ENCODE measurements at places on chromosomes 3 and 15.

- DNase-seq = no peak
Measured at GRCh38 chr3:119531151-119531550, 28.3 kb downstream of the CD80 start.

DNA sequence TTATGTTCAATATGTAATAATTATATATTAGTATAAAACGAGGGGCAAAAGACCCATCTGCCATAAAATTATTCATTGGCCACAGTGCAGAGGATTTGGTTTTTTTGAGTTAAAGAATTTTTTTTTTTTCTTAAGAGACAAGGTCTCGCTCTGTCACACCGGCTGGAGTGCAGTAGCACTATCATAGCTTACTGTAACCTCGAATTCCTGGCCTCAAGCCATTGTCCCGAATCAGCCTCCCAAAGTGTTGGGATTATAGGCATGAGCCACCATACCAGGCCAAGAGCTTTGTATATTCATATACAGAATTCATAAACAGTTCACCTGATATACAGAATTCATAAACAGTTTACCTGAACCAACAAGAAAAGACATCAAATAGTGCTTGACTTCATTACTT is 20.2 kb upstream of the LRRFIP2 start:
- no peak for DNase-seq

DNA sequence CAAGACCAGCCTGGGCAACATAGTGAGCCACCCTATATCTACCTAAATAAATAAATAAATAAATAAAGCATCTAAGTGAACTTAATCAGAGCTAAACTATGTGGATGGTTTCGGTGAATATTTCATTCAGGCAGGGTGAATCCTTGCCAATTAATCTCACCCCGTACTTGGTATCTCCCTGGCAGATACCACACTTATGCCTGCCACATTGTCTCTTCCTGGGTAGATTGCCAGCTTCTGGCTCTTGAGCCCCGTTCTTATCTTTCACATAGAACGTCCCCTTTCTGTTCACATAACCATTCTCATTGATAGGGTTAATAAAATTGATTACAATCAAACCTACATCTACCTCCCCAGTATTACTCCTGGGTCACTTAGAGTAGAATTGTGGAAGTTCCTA is 7.0 kb downstream of the SNAP23 start:
- DNase-seq = no peak

- no peak for DNase-seq
Measured at GRCh38 chr3:55717481-55717880, 230.4 kb upstream of the WNT5A start.

DNA sequence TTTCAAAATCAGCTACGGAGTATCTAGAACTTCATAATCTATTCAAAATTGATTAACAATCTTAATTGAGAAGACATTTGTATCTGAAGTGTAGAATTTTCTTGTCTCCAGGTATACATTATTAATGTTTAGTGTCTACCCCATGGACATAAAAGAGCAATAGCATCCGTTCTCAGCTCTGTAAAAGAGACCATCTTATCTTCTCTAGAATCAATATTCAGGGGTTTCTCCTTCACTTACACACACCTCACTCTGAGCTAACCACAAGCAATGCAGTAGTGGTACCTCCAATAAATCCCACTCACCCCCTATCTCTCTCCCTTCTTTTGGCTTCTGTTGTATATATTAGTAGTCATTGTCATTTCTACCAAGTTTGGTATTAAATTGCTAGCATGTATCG is 16.2 kb downstream of the MBNL1 start:
- DNase-seq = no peak

DNA sequence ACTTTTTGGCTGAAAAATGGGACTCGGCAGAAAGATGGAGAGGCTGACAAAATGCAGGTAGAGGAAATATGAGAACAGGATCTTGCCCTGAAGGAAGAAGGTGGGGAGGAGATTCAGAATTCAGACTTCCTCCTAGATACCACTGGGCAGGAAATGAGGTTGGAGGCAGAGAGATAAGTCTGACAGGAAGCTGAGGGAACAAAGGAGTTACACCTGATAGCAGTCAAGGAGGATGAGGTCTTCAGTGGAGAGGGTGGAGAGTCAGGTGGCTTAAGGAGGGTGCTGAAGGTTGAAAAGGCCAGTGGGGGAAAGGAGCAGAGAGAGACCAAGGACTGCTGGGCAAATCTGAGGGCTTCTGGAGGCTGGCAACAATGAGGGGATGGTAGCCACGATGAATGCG is 56.8 kb downstream of the CCR4 start:
- no peak for DNase-seq

DNA sequence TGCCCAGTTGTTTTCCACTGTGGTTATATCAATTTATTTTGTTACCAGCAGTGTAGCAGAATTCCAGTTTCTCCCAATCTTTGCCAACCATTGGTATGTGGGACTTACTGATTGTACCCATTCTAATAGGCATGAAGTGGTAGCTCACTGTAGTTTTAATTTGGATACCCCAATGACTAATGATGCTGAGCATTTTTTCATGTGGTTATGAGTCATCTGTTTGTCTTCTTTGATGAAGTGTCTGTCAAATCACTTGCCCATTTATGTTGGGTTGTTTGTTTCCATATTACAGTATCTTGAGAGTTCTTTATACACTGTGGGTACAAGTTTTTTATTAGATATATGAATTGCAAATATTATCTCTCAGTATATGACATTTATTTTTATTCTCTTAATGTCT is 644.3 kb downstream of the NR2F2 start:
- no peak for DNase-seq

DNA sequence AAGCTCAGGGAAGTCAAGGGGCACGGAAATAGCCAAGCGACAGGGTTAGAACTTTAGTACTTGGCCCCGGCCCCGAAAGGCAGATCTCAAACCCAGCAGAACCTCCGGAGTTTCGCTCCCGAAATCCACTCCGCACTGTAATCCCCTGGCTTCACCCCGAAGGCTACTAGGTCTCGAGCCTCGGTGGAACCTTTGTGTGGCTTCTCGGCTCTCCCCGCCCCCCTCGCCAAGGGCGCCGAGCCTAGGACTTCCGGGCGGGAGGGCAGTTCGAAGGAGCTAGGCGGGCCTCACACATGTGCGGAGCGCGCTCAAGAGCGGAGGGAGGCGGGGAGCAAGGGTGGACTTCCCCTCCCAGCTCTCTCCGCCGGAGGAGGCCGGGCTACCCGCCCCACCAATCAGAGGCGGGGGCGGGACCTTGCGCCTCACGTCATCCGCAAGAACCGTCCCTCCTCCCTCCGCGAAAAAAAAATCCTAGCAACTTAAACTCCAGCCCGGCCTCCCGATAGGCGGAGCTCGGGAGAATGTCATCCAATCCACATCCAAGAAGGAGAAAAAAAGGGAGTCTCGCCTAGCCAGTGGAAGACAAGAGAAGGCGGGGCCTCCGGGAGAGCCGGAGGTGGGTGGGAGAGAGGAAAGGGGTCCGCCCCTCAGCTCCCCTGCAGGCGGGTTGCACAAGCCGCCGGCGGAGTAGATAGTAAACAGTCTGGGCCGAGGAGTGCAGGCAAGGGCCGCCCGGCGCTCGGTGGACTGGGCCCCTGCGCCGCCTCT is 2.4 kb upstream of the SIN3A start:
- peak; percentile 98 for DNase-seq

- DNase-seq = no peak
Measured at GRCh38 chr3:47394881-47395280, 14.1 kb downstream of the PTPN23 start.

DNA sequence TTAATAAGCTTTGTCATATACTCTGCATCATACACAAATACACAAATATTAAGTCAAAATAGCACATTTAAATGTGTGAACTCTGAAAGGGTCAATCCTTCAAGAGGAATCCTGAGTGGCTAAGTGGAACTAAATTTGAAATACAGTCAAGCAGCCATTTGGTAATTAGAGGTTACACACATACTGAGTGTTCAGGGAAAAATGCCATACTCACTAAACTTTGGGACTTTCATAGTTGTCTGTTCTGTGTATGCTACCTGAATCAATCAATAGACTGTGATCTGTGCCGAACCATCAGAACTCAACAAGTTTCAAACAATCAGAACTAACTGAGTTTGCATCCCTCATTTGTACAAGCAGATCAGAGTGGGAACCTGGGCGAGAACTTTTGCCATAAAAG is 15.3 kb downstream of the ANKRD28 start:
- no peak for DNase-seq

GRCh38 chr3:78112291-78113010 is 1072.6 kb downstream of the ROBO2 start:
- no peak for DNase-seq

- no peak for DNase-seq
Measured at GRCh38 chr15:63334821-63335220, 46.8 kb downstream of the CA12 start.

- no peak for DNase-seq
Measured at GRCh38 chr3:120648290-120648689, 33.7 kb downstream of the HGD start.

GRCh38 chr3:100978011-100978659 is 15.1 kb downstream of the ABI3BP start:
- no peak for DNase-seq

DNA sequence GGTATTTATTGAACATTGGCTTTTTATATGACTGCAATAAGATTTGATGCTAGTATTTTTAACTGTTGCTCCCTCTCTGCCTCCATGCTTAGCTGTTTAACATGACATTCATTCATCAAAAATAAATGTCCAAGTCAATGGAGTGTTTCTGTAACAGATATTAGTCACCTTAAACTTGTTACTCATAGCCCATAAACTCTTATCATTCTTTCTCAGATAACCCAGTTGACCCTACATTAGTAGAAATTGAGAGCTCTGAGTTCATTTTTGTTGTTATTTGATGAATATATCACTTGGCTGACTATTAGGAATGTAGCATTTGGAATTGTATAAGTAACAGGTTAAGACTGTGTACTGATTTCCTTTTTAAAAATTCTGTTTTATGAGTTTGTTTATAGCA is 201.1 kb downstream of the UBE2E2 start:
- no peak for DNase-seq

DNA sequence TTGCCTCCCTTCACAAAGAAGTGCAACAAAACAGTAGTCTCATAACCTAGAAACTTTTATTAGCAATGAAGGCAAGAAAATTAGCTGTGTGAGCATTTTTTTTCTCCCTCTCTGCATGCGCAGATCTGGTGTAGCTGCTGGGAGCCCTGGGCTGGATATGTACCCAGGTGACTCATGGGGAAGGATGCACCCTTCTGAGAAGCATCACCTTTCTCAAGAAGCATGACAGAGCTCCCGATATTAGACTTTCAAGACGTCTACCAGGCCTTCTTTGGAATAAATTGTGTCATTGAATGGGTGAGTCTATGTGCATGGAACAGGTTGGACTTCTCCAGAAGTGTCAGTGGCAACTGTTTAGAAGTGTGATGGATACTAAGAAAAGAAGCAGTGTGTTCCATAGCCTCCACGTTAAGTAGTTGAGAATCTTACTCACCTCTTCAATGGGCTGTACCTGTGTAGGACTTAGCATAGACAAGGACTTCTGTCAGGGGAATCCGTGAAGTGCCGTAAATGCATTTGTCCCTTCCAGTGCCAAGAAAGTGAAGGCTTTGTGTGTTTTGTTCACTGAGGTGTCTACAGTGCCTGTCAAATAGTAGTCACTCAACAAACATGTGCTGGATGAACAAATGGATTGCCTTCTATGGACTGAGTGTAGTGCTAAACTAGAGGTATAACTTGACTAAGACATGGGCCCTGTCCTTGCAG is 47.7 kb upstream of the RASGRP1 start:
- peak; percentile 76 for DNase-seq

GRCh38 chr3:182104881-182105280 is 393.2 kb downstream of the SOX2 start:
- no peak for DNase-seq

GRCh38 chr3:192186498-192186897 is 540.8 kb downstream of the FGF12 start:
- DNase-seq = no peak

- DNase-seq = no peak
Measured at GRCh38 chr3:106826791-106827311, 550.4 kb upstream of the CCDC54 start.

- DNase-seq = no peak
Measured at GRCh38 chr15:61050844-61051568, 178.1 kb downstream of the RORA start.

- DNase-seq = no peak
Measured at GRCh38 chr15:50751394-50751793, 14.1 kb downstream of the SPPL2A start.

GRCh38 chr3:103218146-103218545 is 783.3 kb downstream of the ZPLD1 start:
- DNase-seq = no peak

DNA sequence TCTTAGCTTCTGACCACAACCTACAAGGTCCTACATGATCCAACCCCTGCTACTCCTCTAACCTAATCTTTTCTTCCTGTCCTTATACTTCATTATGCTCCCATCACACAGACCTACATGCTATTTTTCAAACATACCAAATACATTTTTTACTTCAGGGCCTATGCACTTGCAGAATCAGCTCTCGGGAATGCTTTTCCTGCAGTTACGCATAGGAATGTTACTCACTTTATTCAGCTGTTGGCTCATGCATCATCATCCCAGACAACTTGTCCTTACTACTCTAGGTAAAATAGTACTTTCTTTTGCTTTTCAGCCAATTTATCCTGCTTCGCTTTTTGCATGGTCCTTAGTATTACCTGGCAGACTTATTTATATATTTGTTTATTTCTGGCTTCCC is 105.6 kb downstream of the OXSM start:
- no peak for DNase-seq

DNA sequence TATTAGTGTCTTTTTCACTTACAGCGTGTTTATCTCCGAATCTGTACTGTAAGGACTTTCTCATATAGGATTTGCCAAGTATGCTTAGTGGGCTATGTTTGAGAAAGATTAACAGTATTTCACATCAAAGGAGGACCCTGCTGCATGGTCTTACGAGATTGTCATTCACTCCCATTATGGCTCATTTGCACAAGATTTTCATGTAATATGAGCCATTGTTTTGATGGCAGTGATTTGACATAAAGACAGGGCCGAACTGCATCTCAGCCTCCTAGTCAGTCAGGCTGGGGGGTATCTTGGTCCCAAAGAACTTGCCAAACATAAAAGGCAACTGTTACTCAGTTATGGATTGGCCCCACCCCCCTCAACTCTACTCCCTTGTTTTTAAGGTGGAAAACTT is 205.9 kb downstream of the ZIC1 start:
- DNase-seq = no peak

- peak; percentile 41 for DNase-seq
Measured at GRCh38 chr3:172094621-172095557, 55.5 kb downstream of the FNDC3B start.

DNA sequence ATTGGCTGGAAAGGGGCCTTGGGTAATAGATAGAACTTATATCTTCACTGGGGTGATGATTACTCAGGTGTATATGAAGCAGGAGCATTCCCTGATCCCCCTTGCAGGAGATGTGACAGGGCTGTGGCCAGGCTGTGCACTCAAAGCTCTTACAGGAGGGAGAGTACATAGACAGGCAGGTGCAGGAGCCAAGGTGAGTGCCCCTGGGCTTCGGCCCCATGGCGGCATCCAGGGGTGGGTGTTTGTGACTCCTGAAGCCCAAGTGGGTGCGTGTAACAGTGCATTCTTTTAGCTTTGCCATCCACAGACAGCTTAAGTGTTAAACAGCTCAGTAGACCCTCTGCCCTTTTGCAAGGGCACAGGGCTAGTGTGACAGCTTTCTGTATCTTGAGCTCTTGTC is 236.6 kb upstream of the GPR149 start:
- no peak for DNase-seq

Data from T-helper 2 cell treated with Interferon-gamma antibody and Interleukin-4, amounts not matched to agents 5 μg/mL and 100 μg/mL, for 36 hours (primary cell).